Fibroblast of upper back skin (primary cell): ENCODE measurements at places on chromosomes 7 and 10.

- no peak for DNase-seq
Measured at GRCh38 chr10:114265392-114266053, 26.5 kb downstream of the VWA2 start.

DNA sequence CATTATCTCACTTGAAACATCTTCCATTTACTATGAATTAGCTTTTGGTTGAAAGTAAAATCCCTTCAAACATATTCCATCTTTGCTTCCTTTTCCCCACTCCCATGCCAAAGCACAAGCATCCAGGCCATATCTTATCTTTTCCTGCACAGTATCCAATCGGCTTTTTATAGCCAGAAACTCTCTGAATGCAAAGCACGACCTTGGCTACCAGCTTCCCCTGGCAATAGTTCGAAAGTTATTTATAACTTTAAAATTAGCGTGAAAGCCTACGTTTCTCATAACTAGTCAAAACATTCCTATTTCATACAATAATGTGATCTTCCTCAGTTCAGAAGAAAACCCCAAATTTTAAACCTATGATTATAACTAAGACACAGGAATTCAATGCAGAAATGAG, 440 bp downstream of the CTNNA3 start:
- DNase-seq: no peak

- DNase-seq: no peak
Measured at GRCh38 chr10:21061982-21062381, 164.9 kb upstream of the NEBL start.

GRCh38 chr10:121910673-121911420, 17.0 kb downstream of the ATE1 start:
- peak; percentile 16 for DNase-seq

DNA sequence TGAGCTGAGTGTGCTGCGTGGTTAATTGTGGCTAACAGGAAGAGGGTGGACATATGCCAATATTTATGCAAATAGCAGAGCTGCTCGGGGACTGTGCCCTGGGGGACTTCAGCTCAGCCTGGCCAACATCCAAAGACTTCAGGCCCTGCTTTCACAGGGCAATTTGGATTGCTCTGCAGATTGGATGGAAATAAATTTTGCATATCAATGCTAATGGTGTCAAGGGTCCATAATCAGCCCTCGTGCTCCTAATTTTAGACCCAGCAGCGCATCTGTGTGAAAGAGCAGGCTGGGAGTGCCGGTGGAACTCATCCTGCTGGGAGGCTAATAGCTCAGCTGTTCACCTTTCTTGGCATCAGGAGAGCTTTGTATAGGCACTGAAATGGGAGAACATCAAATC, 270.1 kb downstream of the TCERG1L start:
- DNase-seq: no peak

DNA sequence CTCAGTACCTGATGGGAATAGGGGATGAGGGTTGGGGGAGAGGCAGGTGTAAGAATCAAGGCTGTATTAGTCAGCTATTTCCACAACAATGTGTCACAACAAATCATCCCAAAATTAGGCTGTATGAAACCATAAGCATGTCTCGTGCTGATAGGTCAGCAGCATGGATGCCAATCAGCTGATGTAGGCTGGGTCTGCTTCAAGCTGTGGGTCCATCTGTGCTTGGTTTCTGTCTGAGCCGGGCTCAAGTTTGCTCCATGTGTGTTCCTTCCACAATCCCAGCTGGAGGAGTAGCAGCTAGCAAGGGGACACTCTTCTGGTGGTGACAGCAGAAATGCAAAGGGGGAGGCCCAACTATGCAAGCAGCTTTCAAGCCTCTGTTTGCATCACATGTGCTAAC, 97.9 kb upstream of the ZNF746 start:
- no peak for DNase-seq

GRCh38 chr10:53223851-53224250, 451.3 kb upstream of the MBL2 start:
- DNase-seq: no peak

DNA sequence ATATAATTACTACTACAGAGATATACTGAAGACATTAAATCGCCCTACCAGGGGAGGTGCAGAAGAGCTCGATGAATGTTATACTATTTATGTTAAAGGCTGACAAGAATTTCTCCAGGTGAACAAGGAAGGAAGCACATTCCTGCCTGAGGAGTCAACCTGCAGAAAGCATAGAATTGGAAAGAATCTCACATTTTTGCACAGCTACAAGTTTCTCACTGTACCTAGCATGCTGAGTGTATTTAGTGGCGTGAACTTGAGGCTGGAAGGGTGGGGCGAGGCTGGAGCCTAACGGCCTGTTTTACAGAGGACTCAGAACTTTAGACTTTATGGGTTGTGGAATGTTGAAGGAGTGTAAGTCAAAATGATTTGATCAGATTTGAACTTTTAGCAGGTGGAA, 373.6 kb upstream of the LRGUK start:
- no peak for DNase-seq

- DNase-seq: no peak
Measured at GRCh38 chr10:8767591-8767990, 713.1 kb downstream of the GATA3 start.

GRCh38 chr7:102814025-102814471, 65.2 kb downstream of the FAM185A start:
- peak; percentile 42 for DNase-seq
